ENCODE measurements at places on chromosomes 3 and 15.
A peak's percentile ranks its signal among the peaks of the same experiment; 100 is the strongest.

- DNase-seq, result no peak
Observed at GRCh38 chr3:11583638-11584046, 60.1 kb downstream of the VGLL4 start.

GRCh38 chr15:90839187-90840071 lies 29.0 kb upstream of the FURIN start:
- no peak for DNase-seq

GRCh38 chr15:80071652-80072051 lies 12.2 kb downstream of the ZFAND6 start:
- DNase-seq, result no peak

DNA sequence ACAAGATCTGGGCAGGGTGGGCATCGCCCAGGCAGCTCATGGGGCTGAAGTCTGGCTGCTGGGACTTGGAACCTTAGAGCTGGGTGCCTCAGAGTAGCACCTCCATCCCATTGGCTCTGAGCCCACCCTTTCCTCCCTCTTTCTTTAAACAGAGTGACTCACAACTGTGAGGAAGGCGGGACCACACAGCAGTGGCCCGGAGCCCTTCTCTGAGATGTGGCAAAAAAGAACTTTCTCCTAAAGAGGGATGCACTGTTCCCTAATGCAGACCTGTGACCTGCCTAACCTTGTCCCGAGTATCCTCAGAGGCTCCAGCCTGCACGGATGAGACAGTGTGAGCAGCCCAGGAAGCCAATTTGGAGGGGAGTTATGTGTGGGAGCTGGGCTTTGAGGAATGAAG lies 23.6 kb downstream of the PRR20G start:
- DNase-seq, result peak; percentile 30

GRCh38 chr3:164521139-164521538 lies 557.2 kb downstream of the SI start:
- DNase-seq, result no peak

- no peak for DNase-seq
Observed at GRCh38 chr3:76673171-76673570, 366.7 kb upstream of the ROBO2 start.

GRCh38 chr15:51550841-51551240 lies 71.7 kb downstream of the DMXL2 start:
- no peak for DNase-seq

DNA sequence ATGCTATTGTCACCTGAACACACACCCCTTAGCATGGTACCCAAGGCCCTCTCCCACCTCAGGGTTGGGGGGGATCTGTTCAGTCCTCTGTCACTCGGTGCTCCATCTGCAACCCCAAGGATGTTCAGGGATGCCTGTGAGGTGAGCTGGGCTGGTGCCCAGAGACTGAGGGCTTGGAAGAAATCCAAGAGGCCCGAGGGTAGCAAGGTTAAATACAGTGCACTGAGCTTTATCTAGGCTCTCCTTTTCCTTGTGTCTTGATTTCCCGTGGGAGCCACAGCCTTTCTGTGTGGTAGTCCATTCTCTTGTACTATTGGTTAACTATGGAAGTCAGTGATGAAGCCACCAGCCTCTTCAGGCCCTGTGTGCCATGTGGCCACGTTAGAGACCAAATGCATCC lies 18.7 kb upstream of the WNT5A start:
- no peak for DNase-seq

GRCh38 chr3:195583831-195584542 lies at the start of gene APOD:
APOD (minus strand) TSS chr3:195583940; CDS start chr3:195579461, 4,479 bp downstream.
- peak; percentile 40 for DNase-seq

GRCh38 chr3:45003859-45004258 lies 22.2 kb upstream of the CLEC3B start:
- DNase-seq, result no peak

GRCh38 chr3:128996726-128997125 lies 2.9 kb upstream of the CFAP92 start:
- no peak for DNase-seq

DNA sequence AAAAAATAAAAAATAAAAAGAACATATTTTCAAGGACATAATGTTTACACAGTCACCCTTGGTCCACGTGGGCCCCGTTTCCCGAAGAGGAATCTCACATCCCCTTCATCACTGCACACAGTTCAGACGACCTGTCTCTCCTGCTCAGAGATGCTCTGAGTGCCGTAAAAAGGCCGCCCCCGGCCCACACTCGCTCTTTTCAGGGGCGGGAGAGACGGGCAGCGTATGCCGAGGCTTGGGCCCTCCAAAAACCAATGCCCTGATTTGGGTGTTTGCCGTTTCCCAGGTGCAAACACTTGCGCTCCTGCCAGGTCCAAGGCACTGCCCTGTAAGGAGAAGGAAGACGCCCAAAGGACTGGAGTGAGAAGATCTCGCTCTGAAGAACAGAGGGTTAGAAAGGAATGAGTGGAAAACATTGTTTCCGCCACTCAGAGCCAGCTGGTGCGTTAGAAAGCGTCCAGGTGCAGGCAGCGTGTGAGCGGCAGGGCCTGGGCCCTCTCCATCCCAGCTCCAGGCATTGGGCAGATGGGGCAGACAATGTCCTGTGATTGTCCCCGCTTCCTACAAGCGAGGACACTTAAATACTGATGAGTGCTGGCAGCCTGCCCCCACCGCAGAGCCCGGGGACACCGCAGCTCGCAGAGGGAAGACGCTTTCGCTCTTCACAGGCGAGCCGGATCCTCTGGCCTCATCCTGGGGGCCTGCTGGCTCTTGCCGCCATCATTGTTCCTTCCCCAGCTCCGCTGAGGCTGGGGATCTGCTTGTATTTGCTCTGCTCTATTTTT lies 53.2 kb downstream of the NIPA2 start:
- DNase-seq, result no peak

DNA sequence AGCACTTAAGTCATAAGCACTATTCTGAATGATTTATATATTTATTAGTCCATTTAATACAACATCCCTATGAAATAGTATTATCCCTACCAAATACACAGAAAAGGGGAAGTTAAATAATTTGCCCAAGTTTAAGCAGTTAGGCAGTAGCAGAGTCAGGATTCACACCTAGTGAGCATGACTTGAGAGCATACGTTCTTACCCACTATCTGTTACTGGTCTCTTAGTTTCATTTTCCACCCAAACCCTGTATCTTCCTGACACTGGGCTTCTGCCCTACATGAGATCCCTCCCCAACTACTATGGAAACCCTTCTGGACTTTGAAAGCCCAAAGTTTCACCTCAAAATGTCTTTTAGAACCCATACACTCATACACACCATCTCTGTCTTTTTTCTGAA lies 4.4 kb upstream of the ATOSA start:
- DNase-seq, result no peak

- DNase-seq, result no peak
Observed at GRCh38 chr3:110568246-110568645, 503.4 kb upstream of the NECTIN3 start.

DNA sequence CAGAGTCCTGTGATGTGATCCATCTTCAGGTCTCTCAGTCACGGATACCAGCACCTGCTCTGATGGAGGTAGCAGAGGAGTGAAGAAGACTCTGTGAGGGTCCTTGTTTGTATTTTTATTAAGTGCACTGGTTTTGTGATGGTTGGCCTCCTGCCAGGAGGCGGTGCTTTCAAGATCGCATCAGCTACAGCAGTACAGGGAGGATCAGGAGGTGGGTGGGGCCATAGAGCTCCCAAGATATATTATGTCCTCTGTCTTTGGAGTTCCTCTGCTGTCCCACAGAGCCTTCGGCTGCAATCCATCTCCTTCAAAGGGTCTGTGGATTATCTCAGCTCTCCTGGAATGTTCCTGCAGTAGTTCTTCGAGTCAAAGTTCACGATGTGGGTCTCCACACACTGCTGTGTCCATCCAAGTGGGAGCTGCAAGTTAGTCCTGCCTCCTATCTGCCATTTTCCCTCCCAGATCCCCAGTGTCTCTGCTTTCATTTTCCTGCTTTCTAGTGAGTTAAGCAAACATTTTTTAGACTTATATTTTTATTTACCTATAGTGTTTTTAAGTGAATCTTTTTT lies 54.7 kb downstream of the TM2D3 start:
- DNase-seq, result no peak

GRCh38 chr3:185717121-185717520 lies 107.7 kb downstream of the IGF2BP2 start:
- no peak for DNase-seq

DNA sequence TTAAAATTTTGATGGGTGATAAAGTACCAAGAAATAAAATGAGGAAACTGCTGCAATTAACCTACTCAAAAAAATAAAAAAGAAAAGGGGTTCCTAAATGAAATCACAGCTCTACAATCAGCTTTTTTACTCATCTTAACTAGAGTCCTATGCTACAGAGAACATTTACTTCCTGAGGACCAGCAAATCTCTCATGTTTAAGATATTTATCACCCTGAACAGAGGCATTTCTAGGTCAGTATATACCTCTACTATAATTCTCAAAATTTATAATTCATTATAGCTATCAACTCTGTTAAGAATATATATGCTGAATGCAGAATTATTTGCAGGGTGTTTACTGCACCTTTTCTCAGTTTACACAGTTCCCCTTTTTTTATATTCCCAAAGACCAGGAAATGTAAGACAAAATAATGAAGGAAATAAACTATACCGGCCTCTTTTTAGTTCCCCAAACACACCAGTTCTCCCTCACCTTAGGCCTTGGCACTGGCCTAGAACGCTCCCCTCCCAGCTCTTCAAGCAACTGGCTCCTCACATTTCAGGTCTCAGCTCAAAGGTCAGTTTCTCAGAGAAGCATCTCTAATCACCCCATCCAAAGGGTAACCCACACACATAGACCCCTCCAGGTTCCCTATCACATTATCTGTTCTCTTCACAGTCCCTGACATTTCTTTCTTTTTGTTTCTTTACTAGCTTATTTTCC lies 71.1 kb downstream of the LRRFIP2 start:
- DNase-seq, result no peak

DNA sequence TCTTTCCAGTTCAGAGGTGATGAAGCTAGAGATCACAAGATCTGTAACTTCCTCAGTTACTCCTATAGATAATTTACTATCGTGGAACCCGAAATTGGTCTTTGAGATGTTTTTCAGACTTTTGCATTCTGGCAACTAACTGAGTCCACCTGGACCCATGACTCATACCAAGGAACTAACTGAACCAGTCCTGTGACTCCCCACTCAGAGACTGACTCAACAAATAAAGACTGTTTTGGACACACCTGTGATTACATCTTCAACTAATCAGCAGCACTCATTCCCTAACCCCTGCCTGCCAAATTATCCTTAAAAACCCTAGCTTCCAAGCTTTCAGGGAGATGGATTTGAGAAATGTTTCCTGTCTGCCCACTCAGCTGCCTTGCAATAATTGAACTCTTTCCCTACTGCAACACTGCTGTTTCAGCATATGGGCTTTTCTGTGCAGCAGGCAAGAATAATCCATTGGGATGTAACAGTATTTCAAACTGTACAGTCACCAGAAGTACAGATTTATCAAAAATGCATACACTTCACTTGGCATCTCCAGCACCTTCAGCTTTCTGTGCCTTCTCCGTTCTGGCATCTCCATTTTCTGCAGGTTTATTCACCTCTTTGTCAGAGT lies 57.7 kb downstream of the GATM start:
- DNase-seq, result no peak

GRCh38 chr15:95558131-95558530 lies 772.4 kb upstream of the NR2F2 start:
- DNase-seq, result no peak

- DNase-seq, result no peak
Observed at GRCh38 chr3:194322678-194323211, 28.4 kb downstream of the CPN2 start.

- DNase-seq, result no peak
Observed at GRCh38 chr3:140686128-140686527, 8.3 kb downstream of the TRIM42 start.

GRCh38 chr3:185199206-185199605 lies 46.3 kb upstream of the C3orf70 start:
- no peak for DNase-seq

DNA sequence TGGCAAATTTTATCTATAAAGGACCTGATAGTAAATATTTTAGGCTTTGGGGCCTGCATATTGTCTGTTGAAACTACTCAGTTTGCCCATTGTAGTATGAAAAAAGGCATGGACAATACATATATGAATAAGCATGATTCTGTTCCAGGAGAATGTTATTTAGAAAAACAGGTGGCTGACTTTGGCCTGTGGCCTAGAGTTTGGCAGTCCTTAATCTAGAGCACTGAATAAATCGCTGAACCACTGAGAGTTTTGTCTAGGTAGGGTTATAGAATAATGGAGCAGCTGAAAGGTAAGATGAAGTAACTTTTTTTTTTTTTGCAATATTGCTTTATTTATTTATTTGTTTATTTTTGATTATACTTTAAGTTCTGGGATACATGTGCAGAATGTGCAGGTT lies 75.0 kb downstream of the LRRC49 start:
- no peak for DNase-seq

DNA sequence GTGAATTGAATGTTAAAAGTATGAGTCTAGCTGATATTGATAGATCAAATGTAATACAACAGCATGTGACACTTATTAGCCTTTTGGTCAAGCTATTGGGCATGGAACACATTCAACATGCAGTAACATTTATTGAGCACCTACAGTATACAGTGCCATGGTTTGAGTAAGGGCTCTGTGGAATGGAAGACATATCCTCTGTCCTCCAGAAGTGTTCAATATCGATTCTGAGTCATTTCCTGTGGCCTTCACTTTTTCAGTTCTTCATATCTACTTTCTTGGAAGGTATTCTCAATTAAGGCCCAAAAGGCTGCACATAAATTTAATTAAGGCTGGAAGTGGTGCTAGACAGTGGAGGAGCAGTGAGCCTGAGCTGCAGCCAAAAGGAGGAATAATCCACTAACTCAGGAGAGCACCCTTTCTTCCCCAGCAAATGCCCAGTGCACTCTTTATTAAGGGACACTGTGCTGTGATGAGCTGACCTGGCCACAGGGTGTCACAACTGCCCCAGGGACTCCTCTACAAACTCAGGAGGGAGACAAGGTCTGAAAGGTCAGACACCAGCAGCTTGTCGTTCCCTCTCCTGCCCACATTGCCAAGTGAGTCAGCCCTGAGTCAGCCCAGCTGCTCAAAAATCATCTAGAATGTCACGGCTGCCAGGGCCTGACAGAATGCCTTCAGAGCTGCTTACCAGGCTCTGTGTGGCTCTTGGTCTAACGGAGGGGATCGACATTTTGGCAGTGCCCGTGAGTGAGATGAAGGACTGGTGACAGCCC lies 544.8 kb downstream of the AGBL1 start:
- no peak for DNase-seq

DNA sequence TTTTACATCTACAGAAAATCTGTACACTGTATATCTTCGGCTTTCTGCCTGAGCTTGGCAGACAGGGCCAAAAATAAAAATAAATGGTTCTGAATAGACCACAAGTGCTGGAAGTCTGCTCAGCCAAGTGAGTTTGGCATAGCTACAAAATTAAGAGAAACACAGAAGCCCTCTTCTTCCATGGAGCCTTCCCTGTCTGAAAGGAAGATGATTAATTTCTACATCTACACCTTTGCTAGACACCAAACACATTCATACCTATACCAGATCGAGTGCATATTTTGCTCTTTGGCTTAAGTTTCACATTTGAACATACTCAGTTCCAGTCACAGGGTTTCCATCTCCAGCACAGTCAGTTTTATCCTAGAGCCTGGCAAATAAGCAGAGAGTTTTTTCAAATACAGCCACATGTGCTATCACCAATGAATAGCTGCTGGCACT lies 224.6 kb downstream of the GREM1 start:
- no peak for DNase-seq

Data from frontal cortex (tissue), 4 donors.